Thoracic aorta (tissue), 2 donors: ENCODE measurements at places on chromosomes 7 and 10.

DNA sequence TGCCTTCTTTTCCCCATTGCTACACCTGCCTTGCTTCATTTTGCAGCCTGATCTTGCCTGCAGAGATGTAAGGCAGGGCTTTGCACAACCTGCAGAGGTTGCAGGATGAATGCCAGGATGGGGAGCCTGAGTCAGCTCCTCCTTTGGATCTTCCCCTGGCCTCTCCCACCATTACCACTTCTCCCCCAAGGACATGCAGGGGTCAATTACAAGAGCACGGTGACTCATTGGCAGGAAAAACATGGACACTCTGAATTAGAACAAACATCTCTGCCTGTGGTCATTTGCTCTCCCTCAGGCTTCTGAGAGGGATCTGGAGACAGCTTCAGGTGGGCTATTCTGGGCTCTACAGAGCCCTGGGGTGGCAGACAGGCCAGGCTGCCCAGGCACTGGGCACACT is 89.2 kb downstream of the HERPUD2 start:
- no peaks in the 10 kb centered on the region for H3K36me3 ChIP-seq
- H3K27me3 ChIP-seq = no peaks in the 10 kb centered on the region
- no peaks in the 10 kb centered on the region for H3K4me1 ChIP-seq
- H3K4me3 ChIP-seq = no peak overlapping the region
- no peak overlapping the region for H3K27ac ChIP-seq

GRCh38 chr7:99943641-99944496 is 14.4 kb upstream of the GJC3 start:
- no peaks in the 10 kb centered on the region for H3K27me3 ChIP-seq
- no peak overlapping the region for H3K27ac ChIP-seq
- no peaks in the 10 kb centered on the region for H3K36me3 ChIP-seq
- no peak for DNase-seq
- H3K4me1 ChIP-seq = no peaks in the 10 kb centered on the region
- H3K4me3 ChIP-seq = no peak overlapping the region

DNA sequence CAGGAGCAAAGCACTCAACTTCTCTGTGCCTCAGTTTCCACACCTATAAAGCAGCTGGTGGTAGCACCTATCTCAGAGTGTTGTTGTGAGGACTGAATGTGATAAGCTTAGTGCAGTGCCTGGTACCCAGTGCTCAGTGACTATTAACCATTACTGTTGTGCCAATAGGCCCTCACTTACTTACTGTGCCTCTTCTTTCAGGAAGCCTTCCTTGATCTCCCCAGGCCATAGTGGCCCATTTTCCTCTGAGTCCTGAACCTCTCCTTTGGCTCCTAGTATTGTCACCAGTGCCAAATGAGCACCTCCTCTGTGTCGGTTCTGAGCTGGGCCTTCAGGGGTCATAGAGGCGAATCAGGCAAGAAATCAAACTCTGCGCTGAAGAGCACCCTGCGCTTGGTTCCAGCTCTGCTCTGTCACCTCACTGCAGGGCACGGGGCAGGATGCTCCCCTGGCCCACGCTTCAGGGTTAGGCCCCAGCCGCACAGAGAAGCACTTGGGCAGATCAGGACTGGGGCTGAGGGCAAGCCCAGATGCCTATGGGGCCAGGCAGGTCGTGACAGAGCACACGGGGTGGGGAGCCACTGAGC is 2.5 kb downstream of the CALHM1 start:
- no peaks in the 10 kb centered on the region for H3K27me3 ChIP-seq
- H3K27ac ChIP-seq = no peak overlapping the region
- H3K4me1 ChIP-seq = peaks cover 6% of the 10 kb centered on the region
- H3K4me3 ChIP-seq = no peak overlapping the region
- DNase-seq = no peak

DNA sequence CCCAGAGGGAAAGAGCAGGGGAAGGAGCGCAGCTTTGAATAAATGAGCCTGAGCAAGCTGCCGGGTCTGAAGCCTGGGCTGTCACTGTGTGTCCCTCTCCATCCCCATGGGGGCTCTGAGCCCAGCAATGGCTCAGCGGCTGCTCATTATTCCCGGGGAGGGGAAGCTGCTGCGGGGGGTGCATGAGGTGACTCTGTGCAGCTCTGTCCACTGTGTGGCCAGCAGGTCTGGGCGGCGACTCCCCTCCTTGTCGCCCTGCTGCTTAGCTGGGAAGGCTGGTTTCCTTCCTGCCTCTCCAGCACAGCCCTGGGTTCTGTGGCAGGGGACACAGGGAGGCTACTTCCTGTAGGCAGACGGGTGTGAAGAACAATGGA is 234.2 kb downstream of the PRPF18 start:
- peaks cover 3% of the 10 kb centered on the region for H3K4me1 ChIP-seq
- no peaks in the 10 kb centered on the region for H3K36me3 ChIP-seq
- no peaks in the 10 kb centered on the region for H3K27me3 ChIP-seq
- no peak overlapping the region for H3K27ac ChIP-seq
- DNase-seq = no peak

DNA sequence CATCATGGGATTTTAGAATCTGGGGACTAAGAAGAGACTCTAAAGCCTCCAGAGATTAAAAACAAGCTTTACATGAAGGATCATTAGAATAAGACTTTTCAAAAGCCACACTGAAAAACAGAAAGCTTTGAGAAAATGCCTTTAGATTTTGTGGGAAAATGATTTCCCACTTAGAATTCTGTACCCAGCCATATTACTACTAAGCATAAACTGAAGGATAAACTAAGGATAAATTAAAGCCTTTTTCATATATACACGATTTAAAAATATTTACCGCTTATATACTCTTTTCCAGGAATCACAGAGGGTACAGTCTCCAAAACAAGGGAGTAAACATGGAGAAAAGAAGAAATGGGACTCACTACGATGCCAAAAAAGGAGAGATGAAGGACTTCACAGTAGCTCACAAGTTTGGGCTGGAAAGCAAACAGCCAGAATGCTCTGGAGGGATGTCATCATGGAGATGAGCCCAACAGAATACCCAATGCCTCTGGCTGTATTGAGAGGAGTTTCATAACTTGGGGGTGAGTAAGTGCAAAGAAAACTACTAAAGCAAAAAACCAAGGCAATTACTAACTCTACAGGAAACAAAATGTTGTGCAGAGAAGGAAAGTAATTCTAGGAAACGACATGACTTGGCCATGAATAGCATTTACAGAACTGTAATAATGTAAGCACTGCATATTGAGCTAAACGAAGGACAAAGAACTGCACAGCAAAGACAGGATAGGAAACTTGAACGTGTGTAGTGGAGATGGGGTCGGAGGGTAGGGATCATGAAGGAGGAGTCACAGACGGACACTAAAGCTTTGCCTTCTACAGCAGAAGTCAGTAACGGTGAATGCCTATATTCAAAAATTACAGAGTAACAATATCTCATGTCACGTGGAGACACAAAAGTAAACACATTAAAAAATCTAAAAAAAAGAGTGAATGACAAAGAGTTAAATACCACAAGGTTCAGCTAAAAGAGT is 61.4 kb upstream of the ASAH2 start:
- peaks cover 5% of the 10 kb centered on the region for H3K4me1 ChIP-seq
- no peaks in the 10 kb centered on the region for H3K27me3 ChIP-seq
- H3K27ac ChIP-seq = no peak overlapping the region
- peaks cover 13% of the 10 kb centered on the region for H3K36me3 ChIP-seq
- no peak overlapping the region for H3K4me3 ChIP-seq
- no peak for DNase-seq

GRCh38 chr7:2357165-2357564 is 2.5 kb downstream of the EIF3B start:
- H3K27ac ChIP-seq = no peak overlapping the region
- H3K36me3 ChIP-seq = peaks cover 9% of the 10 kb centered on the region
- DNase-seq = no peak
- H3K27me3 ChIP-seq = no peaks in the 10 kb centered on the region
- no peak overlapping the region for H3K4me3 ChIP-seq

DNA sequence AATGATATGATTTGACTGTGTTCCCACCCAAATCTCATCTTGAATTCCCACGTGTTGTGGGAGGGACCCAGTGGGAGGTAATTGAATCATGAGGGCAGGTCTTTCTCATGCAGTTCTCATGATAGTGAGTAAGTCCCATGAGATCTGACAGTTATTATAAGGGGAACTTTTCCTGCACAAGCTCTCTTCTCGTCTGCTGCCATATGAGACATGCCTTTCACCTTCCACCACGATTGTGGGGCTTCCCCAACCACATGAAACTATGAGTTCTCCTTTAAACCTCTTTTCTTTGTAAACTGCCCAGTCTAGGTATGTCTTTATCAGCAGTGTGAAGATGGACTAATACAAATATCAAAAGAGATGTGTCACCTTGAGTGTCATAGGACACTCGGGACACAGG is 502.7 kb upstream of the PODXL start:
- no peak for DNase-seq
- H3K27me3 ChIP-seq = no peaks in the 10 kb centered on the region
- no peak overlapping the region for H3K4me3 ChIP-seq
- peaks cover 19% of the 10 kb centered on the region for H3K4me1 ChIP-seq

GRCh38 chr10:15266117-15266516 is 97.6 kb upstream of the NMT2 start:
- DNase-seq = no peak
- no peaks in the 10 kb centered on the region for H3K4me1 ChIP-seq
- no peak overlapping the region for H3K4me3 ChIP-seq
- H3K36me3 ChIP-seq = no peaks in the 10 kb centered on the region

- no peak overlapping the region for H3K4me3 ChIP-seq
- H3K27ac ChIP-seq = no peak overlapping the region
- H3K36me3 ChIP-seq = no peaks in the 10 kb centered on the region
- DNase-seq = no peak
- no peaks in the 10 kb centered on the region for H3K27me3 ChIP-seq
- H3K4me1 ChIP-seq = no peaks in the 10 kb centered on the region
Observed at GRCh38 chr10:63068246-63068645, 64.9 kb upstream of the NRBF2 start.

DNA sequence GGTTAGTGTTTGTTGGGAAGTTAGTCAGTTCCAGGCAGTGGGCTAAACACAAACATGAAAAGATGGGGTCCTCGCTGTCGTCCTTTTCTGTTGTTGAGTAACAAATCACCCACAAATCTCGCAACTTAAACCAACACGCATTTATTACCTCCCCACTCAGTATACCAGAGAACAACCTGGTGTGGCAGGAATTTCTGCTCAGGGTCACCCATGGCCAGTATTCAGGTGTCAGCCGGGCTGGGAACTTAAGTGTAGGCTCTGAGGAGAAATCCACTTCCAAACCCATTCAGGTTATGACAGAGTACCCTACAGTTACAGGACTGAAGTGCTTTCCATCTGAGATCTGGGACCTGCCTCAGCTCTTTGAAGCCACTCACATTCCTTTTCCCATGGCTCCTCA is 73.6 kb upstream of the SP4 start:
- no peak overlapping the region for H3K27ac ChIP-seq
- H3K4me3 ChIP-seq = no peak overlapping the region
- H3K27me3 ChIP-seq = no peaks in the 10 kb centered on the region
- H3K4me1 ChIP-seq = no peaks in the 10 kb centered on the region
- DNase-seq = no peak
- H3K36me3 ChIP-seq = no peaks in the 10 kb centered on the region

DNA sequence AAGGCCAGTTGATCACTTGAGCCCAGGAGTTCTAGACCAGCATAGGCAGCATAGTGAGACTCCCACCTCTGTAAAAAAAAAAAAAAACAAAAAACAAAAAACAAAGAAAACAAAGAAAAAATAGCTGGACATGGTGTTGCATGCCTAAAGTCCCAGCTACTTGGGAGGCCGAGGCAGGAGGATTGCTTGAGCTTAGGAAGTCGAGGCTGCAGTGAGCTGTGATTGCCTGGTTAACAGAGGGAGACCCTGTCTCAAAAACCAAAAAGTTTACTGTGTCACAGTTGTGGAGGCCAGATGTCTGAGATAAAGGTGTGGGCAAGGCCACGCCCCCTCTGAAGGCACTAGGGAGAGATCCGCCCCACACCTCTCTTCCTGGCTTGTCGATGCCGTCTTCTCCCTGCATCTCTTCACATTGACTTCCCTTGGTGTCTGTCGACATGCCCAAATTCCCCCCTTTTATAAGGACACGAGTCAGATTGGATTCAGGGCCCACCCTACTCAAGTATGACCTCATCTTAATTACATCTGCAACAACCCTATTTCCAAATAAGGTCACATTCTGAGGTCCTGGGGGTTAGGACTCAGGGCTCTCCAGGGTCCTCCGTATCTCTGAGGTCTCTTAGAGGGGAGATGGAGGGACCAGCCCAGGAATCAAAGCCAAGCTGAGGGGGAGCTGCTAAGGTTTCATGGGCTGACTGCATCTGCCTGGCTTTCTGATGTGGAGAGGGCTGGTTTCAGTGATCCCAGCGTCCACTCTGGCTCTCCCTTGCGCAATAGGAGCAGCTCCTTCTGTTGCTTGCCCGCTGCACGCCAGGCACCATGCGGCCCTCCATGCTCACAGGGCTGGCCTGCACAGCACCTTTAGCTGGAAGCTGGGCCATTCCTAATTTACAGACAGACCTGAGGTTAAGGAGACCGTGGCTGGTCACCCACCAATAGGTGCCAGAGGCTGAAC is 23.1 kb downstream of the AGAP3 start:
- H3K27me3 ChIP-seq = no peaks in the 10 kb centered on the region
- H3K27ac ChIP-seq = no peak overlapping the region
- no peak for DNase-seq
- H3K4me1 ChIP-seq = no peaks in the 10 kb centered on the region
- H3K4me3 ChIP-seq = no peak overlapping the region

GRCh38 chr10:45457487-45457886 is 83.5 kb downstream of the ALOX5 start:
- no peak for DNase-seq
- H3K27ac ChIP-seq = no peak overlapping the region
- no peaks in the 10 kb centered on the region for H3K27me3 ChIP-seq
- H3K36me3 ChIP-seq = peaks cover 13% of the 10 kb centered on the region
- no peaks in the 10 kb centered on the region for H3K4me1 ChIP-seq

GRCh38 chr10:122503012-122503411 is 41.7 kb downstream of the HTRA1 start:
- H3K27me3 ChIP-seq = no peaks in the 10 kb centered on the region
- H3K4me3 ChIP-seq = no peak overlapping the region
- peaks cover 52% of the 10 kb centered on the region for H3K4me1 ChIP-seq
- H3K27ac ChIP-seq = peak overlapping the region; percentile 2

DNA sequence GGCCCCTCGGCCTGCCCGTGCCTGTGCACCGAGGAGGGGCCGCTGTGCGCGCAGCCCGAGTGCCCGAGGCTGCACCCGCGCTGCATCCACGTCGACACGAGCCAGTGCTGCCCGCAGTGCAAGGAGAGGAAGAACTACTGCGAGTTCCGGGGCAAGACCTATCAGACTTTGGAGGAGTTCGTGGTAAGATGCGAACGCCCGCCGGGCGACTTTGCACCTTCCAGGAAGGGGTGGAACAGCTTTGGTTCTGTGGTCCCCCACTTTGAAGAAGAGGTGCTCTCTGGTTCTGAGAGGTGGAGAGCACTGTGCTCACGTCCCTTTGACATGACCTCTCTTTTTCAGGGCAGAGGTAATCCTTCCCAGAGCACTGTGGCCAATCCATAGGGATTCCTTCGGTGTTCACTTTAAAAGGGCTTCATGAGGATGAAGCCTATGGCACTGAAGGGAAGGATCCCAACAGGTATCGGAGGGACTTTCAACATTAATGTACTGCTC is 2.6 kb downstream of the VWC2 start:
- no peak for DNase-seq
- H3K27me3 ChIP-seq = no peaks in the 10 kb centered on the region
- peaks cover 29% of the 10 kb centered on the region for H3K4me1 ChIP-seq
- H3K4me3 ChIP-seq = peak overlapping the region; percentile 68
- H3K36me3 ChIP-seq = no peaks in the 10 kb centered on the region
